ENCODE measurements at places on chromosomes 7 and 10.

- DNase-seq, result no peak
Measured at GRCh38 chr10:45592926-45593325, 79.6 kb downstream of the ZFAND4 start.

DNA sequence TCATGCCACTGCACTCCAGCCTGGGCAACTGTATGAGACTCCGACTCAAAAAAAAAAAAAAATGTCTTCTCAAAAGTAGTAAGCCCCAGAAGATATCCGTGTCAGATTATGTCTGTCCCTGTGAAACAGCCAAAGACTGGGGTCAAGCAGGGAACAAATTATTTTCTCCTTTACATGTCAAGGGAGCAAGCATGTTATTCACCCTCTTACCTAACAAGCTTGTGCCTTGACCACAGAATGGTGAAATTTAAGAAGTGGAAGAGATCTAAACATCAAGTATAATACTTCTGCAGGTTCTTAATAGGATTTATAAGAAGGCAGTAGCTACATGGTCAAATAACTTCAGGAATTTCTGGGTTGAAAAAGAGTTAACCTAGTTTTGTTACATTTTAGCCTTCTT lies 187.9 kb downstream of the ZNF365 start:
- no peak for DNase-seq

GRCh38 chr7:150733482-150734095 lies 3.6 kb upstream of the GIMAP5 start:
- no peak for DNase-seq

- DNase-seq, result no peak
Measured at GRCh38 chr7:136086712-136087111, 109.6 kb upstream of the MTPN start.

GRCh38 chr7:6269527-6269926 lies 2.9 kb downstream of the CYTH3 start:
- no peak for DNase-seq

GRCh38 chr10:73772281-73773151 lies 9.3 kb upstream of the CHCHD1 start:
- peak; percentile 55 for DNase-seq

GRCh38 chr7:151271699-151272355 lies 23.3 kb upstream of the SMARCD3 start:
- DNase-seq, result no peak

DNA sequence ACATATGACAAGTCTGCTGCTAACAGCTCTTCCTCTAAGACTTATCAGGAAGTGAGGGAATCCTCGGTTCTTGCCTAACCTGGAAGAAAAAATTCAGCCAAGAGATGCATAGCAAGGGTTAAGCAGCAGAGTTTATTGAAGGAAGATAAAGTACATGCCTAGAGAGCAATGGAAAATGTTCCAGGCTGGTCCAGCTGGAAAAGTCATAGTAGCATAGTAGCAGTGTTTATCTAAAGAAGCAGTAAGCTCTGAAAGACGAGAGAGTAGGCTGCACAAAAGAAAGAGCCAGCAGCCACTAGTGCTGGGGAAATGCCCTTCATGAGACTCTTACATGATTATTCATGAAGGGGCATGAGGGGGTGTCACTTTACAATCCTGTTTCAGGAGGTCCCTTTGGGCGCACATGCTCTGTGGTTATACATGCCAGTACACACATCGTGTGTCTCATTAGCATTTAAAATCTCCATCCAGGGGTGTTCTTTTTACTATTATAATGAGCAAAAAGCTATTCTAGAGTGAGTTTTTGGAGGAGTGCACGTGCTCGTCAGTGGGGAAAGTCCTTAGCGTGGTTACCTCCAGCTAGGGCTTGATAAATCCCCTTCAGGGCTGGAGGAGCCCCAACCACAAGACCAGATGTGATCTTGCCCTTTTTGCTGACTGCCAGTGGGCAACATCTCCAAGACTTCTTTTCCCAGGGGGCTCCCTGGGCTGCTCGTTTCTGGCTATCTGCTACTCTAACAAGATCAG lies 716.1 kb downstream of the PARD3 start:
- no peak for DNase-seq

DNA sequence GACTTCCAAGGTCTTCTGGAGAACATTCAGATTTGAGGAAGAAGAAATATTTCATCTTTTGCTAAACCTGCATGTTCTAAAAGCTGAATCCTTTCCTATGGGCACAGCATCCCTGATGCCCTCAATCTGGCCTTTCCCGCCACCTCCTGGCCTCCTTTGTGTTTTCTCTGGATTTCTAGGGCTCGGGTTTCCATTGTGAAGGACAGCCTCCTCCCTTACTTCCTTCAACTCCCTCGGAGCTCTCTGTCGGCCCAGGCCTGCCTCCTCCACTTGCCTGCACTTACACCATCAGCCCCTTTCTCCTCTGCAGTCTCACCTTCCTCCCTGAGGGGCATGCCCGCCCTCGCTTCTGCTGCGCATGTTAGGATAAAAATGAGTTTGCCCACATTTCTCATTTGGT lies 75.4 kb downstream of the WIPF3 start:
- no peak for DNase-seq

GRCh38 chr10:131730771-131731497 lies 169.9 kb upstream of the PPP2R2D start:
- DNase-seq, result no peak

DNA sequence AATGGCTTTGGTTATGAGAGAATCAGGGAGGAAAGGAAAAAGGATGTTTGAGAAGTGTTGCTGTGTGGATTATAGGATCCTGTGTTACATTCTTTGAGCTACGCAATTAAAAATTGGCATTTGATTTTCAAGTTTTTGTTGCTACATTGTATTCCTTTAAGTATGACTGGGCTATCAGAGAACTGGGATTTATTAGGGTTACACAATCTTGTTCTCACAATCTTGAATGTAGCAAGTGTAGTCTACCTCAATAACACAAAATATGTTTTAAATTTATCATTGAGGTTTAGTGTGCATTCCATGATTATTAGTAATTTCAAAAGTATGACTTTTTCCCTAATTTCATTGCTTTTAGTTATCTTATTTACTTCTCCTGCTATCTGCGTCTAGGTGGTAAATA lies 113.9 kb downstream of the CACNB2 start:
- DNase-seq, result no peak

- DNase-seq, result no peak
Measured at GRCh38 chr10:119119400-119119799, 15.5 kb downstream of the DENND10 start.

GRCh38 chr10:17021656-17022465 lies 107.8 kb downstream of the CUBN start:
- DNase-seq, result no peak

- DNase-seq, result peak; percentile 7
Measured at GRCh38 chr7:25069900-25070443, 55.1 kb downstream of the CYCS start.

- no peak for DNase-seq
Measured at GRCh38 chr10:67837541-67838314, at the start of gene DNAJC12. TSS of gene DNAJC12 (minus strand) at chr10:67838188. CDS start at chr10:67838011, 177 bp downstream.

DNA sequence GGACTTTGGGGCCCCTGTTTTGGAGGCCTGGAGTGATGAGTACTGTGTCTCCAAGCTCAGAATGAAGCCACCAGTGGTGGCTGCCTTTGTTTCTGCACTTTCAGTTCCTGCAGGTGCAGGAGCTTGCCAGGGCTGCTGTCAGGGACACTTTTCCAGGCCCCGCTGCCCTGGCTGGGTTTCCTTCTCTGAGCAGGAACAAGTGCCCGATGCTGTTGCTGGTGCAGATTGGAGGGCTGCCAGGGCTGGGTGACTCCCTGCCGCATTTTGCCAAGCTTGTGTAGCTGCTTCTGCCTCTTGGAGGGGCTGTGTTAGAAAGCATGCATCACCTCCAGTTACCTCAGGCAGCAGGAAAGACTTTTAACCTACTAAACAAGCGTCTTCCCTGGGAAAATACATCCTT lies 211.1 kb downstream of the MGMT start:
- DNase-seq, result no peak

GRCh38 chr7:113026941-113027340 lies 59.7 kb downstream of the GPR85 start:
- DNase-seq, result no peak

GRCh38 chr7:19051767-19052375 lies 65.6 kb downstream of the TWIST1 start:
- no peak for DNase-seq

- DNase-seq, result no peak
Measured at GRCh38 chr7:144497282-144497681, 93.8 kb upstream of the NOBOX start.

GRCh38 chr10:11546581-11546980 lies 64.9 kb downstream of the USP6NL start:
- no peak for DNase-seq

- DNase-seq, result no peak
Measured at GRCh38 chr7:139714163-139714901, 63.5 kb downstream of the HIPK2 start.

- DNase-seq, result no peak
Measured at GRCh38 chr7:38429057-38429456, 155.6 kb upstream of the TARP start.

- no peak for DNase-seq
Measured at GRCh38 chr7:72444026-72444776, 32.1 kb upstream of the CALN1 start.

DNA sequence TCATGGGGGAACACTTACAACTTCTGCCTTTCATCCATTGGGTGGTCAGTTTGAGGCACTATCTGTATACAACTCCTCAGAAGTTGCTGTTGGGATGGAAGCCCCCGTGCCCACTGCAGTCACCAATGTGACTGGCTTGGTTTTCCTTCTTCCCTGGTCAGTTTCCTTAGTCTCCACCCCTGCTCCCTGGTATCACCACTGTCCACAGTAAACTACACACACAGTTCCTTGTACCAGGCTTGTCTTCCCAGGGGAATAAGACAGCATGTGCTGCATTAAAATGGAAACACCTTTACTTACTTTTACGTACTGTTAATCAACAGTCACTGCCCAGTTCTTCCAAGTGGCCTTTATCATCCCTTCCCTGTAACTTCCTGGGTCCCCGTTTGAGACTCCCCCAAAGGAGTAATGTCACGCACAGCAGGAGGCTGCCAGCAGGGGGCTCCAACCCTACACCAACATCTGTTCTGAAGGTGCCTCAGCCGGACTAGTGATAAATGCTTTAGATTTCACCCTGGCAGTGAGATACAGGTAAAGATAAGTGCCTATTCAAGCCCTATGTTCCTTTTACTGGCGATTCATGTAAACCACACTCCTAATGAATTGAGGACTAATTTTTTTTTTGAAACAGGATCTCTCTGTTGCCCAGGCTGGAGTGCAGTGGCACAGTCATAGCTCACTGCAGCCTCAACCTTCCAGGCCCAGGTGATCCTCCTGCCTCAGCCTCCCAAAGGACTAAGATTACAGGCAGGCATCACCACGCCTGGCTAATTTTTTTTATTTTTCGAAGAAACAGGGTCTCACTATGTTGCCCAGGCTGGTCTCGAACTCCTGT lies 45.3 kb upstream of the PIK3AP1 start:
- peak; percentile 49 for DNase-seq

DNA sequence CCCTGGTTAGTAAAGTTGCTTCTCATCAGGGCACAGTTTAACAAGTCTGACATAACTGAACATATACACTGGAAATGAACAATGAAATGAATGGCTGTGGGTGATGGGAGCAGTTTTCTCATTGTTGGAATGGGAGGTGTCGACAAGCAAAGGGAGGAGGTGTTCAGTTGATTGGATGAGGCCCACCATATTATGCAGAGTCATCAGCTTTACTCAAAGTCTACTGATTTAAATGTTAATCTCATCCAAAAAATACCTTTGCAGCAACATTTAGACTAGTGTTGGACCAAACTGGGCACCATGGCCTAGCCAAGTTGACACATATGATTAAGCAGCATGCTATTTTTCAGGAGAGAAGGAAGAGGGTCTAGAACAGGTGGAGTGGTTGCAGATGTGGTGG lies 201.7 kb downstream of the RAMP3 start:
- no peak for DNase-seq

DNA sequence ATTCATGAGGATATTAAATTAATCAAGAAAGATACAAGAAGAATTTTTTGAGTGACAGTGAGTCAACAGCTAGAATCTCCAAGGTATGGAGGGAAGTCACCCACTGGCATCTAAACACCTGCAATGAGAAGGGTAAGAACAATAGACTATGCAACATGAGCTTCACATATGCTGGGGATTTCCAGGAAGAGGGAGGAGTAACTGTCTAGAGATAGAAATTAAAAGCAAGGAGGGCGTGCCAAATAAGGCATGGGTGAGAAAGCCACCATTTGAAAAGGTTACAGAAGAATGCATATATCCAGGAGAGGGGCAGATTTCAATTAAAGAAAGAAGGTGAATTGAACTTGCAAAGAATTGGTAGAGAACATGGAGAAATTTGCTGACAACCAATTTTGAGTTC lies 365.7 kb downstream of the GPR37 start:
- no peak for DNase-seq

- DNase-seq, result no peak
Measured at GRCh38 chr7:16691241-16691640, 45.3 kb downstream of the BZW2 start.

- no peak for DNase-seq
Measured at GRCh38 chr10:11901833-11902475, 78.8 kb downstream of the PROSER2 start.

DNA sequence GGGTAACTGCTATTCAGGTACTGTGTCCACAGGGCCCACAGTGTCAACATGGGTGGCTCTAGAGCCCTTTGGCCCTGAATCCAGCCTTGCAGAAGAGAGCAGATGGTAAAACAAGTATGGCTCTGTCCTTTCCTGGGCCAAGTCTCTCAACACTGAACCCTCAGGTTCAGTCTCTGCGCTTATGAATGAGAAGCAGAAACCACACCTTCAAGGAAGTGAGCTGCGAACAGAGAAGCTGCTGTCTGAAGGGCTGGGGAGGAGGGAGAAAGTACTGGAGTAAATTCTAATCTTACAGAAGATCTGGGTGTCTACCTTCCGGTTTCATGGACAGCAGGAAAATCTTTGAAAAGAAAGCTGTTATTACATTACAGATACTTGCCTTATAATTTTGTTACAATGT lies 4.1 kb downstream of the TBRG4 start:
- no peak for DNase-seq

DNA sequence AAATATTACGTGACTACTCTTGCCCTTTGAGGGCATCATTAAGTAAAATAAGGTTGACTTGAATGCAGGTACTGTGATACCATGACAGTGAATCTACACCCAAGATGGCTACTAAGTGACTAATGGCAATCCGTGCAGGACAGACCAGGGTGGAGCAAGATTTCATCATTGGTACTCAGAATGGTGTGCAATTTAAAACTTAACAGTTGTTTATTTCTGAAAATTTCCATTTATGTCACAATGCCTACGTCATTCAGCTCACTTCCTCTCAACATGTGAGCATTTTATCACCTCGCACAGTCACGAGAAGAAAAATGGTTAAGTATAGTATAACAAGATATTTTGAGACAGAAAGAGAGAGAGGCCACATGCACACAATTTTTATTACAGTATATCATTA lies 50.3 kb upstream of the MET start:
- no peak for DNase-seq

GRCh38 chr10:133258818-133259601 lies 17.7 kb downstream of the ADAM8 start:
- DNase-seq, result peak; percentile 68

DNA sequence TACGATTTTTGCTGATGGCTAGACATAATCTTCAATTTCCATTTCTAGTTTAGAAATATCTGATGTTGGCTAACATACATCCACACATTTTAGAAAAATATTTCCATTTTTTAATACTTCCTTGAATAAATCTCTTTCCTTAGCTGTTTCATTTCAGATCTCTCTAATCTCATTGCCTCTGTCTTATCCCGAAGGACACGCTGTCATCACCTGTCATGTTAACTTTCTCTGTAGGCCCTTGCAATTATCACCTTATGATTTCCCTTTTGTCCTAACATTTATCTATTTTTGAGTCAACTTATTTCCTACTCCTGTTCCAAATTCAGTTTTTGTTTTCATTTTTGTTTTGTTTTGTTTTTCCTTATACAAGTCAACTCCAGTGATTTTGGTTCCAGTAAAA lies 173.1 kb upstream of the POM121L12 start:
- no peak for DNase-seq

- peak; percentile 25 for DNase-seq
Measured at GRCh38 chr10:79929409-79929904, 19.4 kb downstream of the SFTPD start.

Data from stimulated activated CD8-positive, alpha-beta memory T cell treated with anti-CD3 and anti-CD28 coated beads, Interleukin-7, amount 100 ng/mL, for 1 hour (primary cell).